ENCODE measurements at places on chromosomes 5 and 9.

DNA sequence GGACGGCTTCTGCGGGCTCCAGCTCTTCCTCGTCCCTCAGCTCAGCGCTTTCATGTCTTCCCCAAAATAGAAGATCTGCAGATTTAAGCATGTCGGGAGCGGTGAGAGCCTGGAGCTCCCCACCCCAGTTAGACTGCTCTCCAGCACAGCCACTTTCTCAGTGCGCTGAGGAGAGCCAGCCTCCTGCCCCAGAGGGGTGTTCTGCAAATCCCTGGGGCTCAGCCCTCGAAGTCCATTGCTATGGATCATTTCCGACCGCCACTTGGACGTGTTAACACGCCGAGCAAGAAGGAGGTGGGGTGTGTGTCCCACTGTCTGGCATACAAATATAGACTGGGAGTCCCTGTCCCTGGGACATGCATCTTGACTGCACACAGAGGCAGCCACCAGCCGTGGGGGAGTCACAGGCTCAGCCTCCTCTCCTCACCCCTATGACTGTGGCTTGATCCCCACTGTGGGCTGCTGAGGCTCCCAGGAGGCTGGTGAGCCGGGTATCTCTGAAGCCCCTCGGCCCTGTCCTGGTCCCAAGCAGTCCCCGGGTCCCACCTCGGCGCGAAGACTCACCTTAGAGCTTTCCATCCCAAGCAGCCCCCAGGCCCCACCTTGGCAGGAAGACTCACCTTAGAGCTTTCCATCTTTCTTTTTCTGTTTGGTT is 30.0 kb upstream of the RNF130 start:
- no peak overlapping the region for H3K27ac ChIP-seq
- no peak for DNase-seq
- no peak overlapping the region for H3K4me3 ChIP-seq
- no peaks in the 10 kb centered on the region for H3K36me3 ChIP-seq
- peaks cover 19% of the 10 kb centered on the region for H3K27me3 ChIP-seq

DNA sequence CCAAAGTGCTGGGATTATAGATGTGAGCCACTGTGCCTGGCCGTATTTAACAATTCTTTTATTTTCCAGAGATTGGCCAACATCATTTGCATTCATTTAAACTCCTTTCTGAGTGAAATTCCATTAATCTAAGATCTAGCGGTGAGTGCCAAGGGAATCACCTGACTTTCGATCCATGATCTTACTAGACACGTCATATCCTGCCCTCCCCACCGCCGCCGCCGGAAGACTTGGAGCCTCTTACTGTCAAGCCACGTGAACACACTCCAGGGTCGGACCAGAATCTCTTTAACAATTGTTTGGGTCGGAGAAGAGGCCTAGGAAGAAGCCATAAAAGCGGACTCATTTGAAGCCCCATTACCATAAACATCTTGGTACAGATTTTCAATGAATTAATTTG is 12.9 kb downstream of the INPP5E start:
- no peak overlapping the region for H3K4me3 ChIP-seq
- H3K27ac ChIP-seq, result no peak overlapping the region
- DNase-seq, result no peak
- no peaks in the 10 kb centered on the region for H3K36me3 ChIP-seq
- H3K27me3 ChIP-seq, result no peaks in the 10 kb centered on the region

DNA sequence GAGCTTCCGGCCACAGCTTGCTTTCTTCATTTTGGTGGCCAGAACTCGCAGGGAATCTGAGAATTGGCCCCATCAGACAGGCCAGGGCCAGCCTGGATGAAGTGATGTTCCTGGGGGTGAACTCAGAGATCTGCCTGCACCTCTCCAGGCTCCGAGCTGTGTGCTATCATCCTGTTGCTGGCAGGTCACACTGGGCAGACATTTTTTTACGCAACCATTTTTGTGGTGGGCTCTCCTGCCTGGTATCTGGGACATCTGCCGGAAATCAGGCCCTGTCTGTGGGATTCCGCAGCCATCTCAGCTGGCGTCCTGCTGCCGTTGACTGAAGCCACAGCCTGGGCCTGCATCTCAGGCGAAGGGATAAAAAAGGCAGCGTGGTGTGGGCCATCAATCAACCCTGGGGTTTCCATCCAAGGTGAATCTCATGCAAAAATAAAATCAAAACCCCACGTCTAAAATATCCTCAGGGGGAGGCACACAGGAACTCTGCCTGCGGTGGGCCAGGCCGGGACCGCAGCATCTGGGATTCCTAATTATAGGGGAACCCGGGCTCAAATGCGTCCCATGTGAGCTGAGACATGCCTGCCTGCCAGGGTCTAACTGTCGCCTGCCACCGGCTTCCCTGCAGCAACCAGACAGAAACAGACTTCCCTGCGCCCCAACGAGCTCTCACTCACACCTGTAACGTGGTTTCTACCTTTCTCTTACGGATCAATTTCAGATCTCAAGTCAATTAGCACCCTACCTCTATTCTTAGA is 174.3 kb downstream of the SYK start:
- H3K4me1 ChIP-seq, result peaks cover 9% of the 10 kb centered on the region
- H3K4me3 ChIP-seq, result no peak overlapping the region
- no peak overlapping the region for H3K27ac ChIP-seq
- no peak for DNase-seq

DNA sequence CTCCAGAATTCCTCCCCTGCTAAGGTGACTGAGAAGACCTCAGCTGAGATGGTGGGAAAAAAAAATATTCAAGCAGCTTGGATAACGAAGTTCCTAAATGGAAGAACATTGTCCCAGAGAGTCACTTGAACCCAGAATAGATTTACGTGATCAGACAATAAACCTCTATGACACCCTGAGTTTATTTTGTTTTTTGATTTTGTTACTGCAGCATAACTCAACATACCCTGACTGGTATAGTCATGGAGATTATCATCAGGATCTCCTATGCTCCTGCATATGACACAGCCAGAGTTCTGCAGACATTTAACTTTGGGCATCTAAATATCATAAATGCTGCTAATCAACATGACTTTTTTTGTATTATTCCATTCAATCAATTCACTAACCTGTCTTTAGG is 282.9 kb downstream of the RASEF start:
- H3K36me3 ChIP-seq, result no peaks in the 10 kb centered on the region
- DNase-seq, result no peak
- H3K27ac ChIP-seq, result no peak overlapping the region
- no peaks in the 10 kb centered on the region for H3K4me1 ChIP-seq
- H3K27me3 ChIP-seq, result no peaks in the 10 kb centered on the region
- H3K4me3 ChIP-seq, result no peak overlapping the region

DNA sequence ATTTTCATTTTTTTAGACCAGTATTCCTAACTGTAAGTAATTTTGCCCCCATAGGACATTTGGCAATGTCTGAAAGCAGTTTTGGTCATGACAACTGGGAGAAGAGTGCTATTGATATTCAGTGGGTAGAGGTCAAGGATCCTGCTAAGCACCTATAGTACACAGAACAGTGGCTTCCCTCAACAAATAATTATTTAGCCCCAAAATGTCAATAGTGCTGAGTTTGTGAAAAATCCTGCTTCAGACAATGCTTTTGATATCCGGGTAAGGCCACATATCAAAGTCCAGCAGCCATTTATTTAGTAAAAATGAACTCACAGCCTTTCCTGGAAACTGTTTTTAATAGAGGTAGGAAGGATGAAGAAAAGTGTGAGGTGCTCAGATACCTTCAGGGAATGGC is 8.1 kb upstream of the TARS1 start:
- H3K4me1 ChIP-seq, result peaks cover 9% of the 10 kb centered on the region
- DNase-seq, result no peak
- H3K36me3 ChIP-seq, result no peaks in the 10 kb centered on the region
- no peak overlapping the region for H3K4me3 ChIP-seq
- no peak overlapping the region for H3K27ac ChIP-seq

GRCh38 chr5:158224253-158224652 is 365.3 kb upstream of the CLINT1 start:
- H3K27me3 ChIP-seq, result peaks cover 5% of the 10 kb centered on the region
- no peaks in the 10 kb centered on the region for H3K4me1 ChIP-seq
- no peak overlapping the region for H3K4me3 ChIP-seq
- no peak overlapping the region for H3K27ac ChIP-seq

- DNase-seq, result peak; percentile 33
- peaks cover 88% of the 10 kb centered on the region for H3K27me3 ChIP-seq
- peaks cover 6% of the 10 kb centered on the region for H3K36me3 ChIP-seq
- H3K4me1 ChIP-seq, result peaks cover 10% of the 10 kb centered on the region
Measured at GRCh38 chr5:33936004-33936380, 194 bp upstream of the RXFP3 start.

- no peak for DNase-seq
- no peaks in the 10 kb centered on the region for H3K4me1 ChIP-seq
- H3K27me3 ChIP-seq, result no peaks in the 10 kb centered on the region
- no peaks in the 10 kb centered on the region for H3K36me3 ChIP-seq
- no peak overlapping the region for H3K4me3 ChIP-seq
Measured at GRCh38 chr5:125673359-125673950, 749.8 kb upstream of the GRAMD2B start.

- no peak overlapping the region for H3K27ac ChIP-seq
- no peak for DNase-seq
- no peak overlapping the region for H3K4me3 ChIP-seq
- H3K27me3 ChIP-seq, result no peaks in the 10 kb centered on the region
- H3K4me1 ChIP-seq, result no peaks in the 10 kb centered on the region
Measured at GRCh38 chr9:13665418-13666066, 386.1 kb upstream of the MPDZ start.

DNA sequence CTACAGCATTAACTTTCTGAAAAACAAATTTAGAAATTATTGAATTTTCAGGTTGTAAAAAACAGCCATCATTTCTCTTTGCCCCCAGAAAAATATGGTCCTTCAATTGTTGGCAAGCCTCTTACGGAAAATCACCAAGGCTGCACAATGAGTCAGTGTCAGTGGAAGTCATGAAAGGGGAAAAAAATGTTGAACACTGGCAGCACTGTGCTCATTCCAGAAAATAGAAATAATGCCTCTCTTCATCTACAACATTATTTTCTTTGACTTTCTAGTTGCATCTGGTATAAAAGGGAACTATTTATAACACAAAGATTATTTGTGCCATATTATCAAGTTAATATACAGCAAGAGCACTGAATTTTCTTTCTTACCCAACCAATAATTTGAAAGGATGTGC is 26.7 kb upstream of the STK32A start:
- H3K36me3 ChIP-seq, result no peaks in the 10 kb centered on the region
- no peaks in the 10 kb centered on the region for H3K27me3 ChIP-seq
- DNase-seq, result no peak

- H3K27me3 ChIP-seq, result peaks cover 11% of the 10 kb centered on the region
- H3K27ac ChIP-seq, result no peak overlapping the region
- peaks cover 9% of the 10 kb centered on the region for H3K36me3 ChIP-seq
- no peaks in the 10 kb centered on the region for H3K4me1 ChIP-seq
- no peak overlapping the region for H3K4me3 ChIP-seq
- no peak for DNase-seq
Measured at GRCh38 chr9:97866300-97866699, 13.3 kb downstream of the FOXE1 start.

- no peaks in the 10 kb centered on the region for H3K27me3 ChIP-seq
- DNase-seq, result no peak
- no peaks in the 10 kb centered on the region for H3K36me3 ChIP-seq
- H3K4me3 ChIP-seq, result no peak overlapping the region
- no peak overlapping the region for H3K27ac ChIP-seq
Measured at GRCh38 chr9:98789483-98790133, 6.7 kb downstream of the ANKS6 start.

GRCh38 chr9:95788521-95788991 is 86.9 kb upstream of the ERCC6L2 start:
- H3K4me1 ChIP-seq, result no peaks in the 10 kb centered on the region
- no peak for DNase-seq
- no peaks in the 10 kb centered on the region for H3K36me3 ChIP-seq
- no peak overlapping the region for H3K4me3 ChIP-seq
- peaks cover 7% of the 10 kb centered on the region for H3K27me3 ChIP-seq

- peaks cover 37% of the 10 kb centered on the region for H3K27me3 ChIP-seq
- H3K36me3 ChIP-seq, result no peaks in the 10 kb centered on the region
- H3K27ac ChIP-seq, result no peak overlapping the region
- no peak overlapping the region for H3K4me3 ChIP-seq
Measured at GRCh38 chr5:6545770-6546690, 86.8 kb downstream of the NSUN2 start.

DNA sequence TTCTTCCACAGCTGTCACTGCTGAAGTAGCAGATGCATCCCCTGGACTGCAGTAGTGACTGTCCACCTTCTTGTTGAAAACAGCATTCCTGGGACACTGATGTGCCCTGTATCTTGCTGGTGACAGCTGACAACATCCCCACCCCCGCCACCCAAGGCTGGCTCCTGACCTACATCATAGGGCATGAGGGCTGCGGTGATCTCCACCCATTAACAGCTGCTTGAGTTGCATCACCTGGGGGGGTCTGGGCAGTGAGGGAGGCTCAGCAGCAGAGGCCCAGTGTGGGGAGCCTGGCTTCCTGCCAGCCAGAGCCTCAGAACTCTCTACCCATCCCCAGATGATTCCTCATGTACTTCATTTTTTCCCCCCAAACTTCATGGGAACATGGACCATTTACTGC is 4.1 kb downstream of the PRUNE2 start:
- DNase-seq, result no peak
- H3K27ac ChIP-seq, result no peak overlapping the region
- no peak overlapping the region for H3K4me3 ChIP-seq
- peaks cover 64% of the 10 kb centered on the region for H3K27me3 ChIP-seq
- peaks cover 2% of the 10 kb centered on the region for H3K36me3 ChIP-seq
- peaks cover 2% of the 10 kb centered on the region for H3K4me1 ChIP-seq

DNA sequence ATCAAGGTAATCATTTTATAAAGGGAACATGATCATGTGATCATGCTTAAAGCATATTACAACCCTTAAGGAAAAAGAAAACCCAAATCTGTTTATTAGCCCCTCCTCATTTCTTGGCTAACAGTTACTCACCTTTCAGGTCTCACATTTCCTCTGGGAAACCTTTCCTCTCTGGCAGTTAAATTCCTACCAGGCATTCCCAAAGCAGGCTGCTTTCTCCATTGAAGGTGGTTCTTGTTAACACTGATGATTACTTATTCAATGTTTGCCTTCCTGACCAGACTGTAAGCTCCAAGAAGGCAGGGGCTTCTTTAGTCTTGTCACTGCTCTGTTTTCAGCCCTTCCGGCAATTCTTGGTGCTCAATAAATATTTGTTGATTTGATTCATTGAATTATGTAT is 59.9 kb downstream of the PLK2 start:
- DNase-seq, result no peak
- H3K36me3 ChIP-seq, result no peaks in the 10 kb centered on the region
- no peak overlapping the region for H3K4me3 ChIP-seq
- H3K27me3 ChIP-seq, result peaks cover 18% of the 10 kb centered on the region
- H3K27ac ChIP-seq, result no peak overlapping the region

GRCh38 chr9:29691758-29692407 is 2118.6 kb upstream of the C9orf72 start:
- no peak overlapping the region for H3K4me3 ChIP-seq
- no peaks in the 10 kb centered on the region for H3K27me3 ChIP-seq
- no peak for DNase-seq
- no peaks in the 10 kb centered on the region for H3K36me3 ChIP-seq

GRCh38 chr5:170746075-170746960 is 37.2 kb upstream of the GABRP start:
- no peaks in the 10 kb centered on the region for H3K36me3 ChIP-seq
- H3K27ac ChIP-seq, result no peak overlapping the region
- no peak for DNase-seq
- H3K4me3 ChIP-seq, result no peak overlapping the region
- H3K27me3 ChIP-seq, result peaks cover 74% of the 10 kb centered on the region

GRCh38 chr5:173020643-173021042 is 35.5 kb upstream of the CREBRF start:
- no peaks in the 10 kb centered on the region for H3K27me3 ChIP-seq
- peak overlapping the region; percentile 89 for H3K27ac ChIP-seq
- no peaks in the 10 kb centered on the region for H3K36me3 ChIP-seq
- peaks cover 32% of the 10 kb centered on the region for H3K4me1 ChIP-seq
- H3K4me3 ChIP-seq, result no peak overlapping the region

- DNase-seq, result no peak
- peaks cover 5% of the 10 kb centered on the region for H3K27me3 ChIP-seq
- peak overlapping the region; percentile 32 for H3K27ac ChIP-seq
- H3K36me3 ChIP-seq, result no peaks in the 10 kb centered on the region
- peaks cover 11% of the 10 kb centered on the region for H3K4me1 ChIP-seq
Measured at GRCh38 chr9:137070906-137071275, 534 bp upstream of the SAPCD2 start.
